ENCODE measurements at places on chromosomes 11 and 22.

DNA sequence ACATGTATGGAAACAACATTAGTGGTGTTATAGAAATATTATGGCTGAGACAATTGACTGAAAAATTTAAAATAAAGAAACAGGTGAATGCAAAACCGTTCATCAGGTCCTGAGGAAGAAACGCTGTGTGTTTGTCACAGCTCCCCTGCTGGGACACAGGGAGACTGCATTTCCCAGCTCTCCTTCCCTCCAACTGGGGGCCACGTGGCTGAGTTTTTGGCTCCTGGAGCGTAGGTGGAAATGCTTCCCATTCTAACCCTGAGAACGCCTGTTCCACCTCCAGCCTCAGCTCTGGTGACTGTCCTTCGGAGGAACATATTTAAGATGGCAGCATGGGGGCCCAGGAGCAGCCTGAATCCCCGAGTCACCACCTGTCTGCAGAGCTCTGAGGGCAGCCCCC lies 398.6 kb downstream of the BRD1 start:
- DNase-seq, result no peak

DNA sequence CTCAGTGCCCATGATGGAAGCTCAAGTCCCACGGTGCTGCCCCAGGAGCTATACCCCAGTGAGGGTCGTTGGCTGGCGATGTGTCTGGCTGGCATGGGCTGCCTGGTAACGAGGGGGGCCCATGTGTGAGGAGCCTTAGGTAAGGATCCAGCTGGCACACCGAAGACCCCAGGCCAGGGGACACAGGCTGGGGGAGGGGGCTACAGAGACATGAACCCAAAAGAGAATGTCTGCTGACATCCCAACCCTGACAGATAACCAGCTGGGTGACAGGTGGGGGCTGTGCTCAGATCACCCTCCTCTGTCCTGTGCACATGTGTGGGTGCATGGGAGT lies 39.2 kb downstream of the RTN4R start:
- DNase-seq, result no peak

- no peak for DNase-seq
These were observed 10.1 kb downstream of the CASTOR1 start for GRCh38 chr22:30279046-30279788.

DNA sequence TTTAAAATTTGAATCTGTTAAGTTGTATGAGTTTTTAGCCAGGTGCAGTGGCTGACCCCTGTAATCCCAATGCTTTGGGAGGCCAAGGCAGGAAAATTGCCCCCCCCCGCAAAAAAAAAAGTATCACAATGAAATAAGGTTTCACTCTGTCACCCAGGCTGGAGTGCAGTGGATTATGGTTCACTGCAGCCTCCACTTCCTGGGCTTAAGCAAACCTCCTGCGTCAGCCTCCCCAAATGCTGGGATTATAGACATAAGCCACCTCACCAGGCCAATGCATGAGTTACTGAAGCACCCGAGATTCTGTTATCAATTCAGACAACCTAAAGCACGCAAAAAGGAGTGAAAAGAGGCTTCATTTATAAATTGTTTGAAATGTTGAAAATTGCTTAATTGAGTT lies 2.4 kb upstream of the CHID1 start:
- no peak for DNase-seq

GRCh38 chr22:27620367-27621154 lies 181.0 kb downstream of the MN1 start:
- no peak for DNase-seq

- no peak for DNase-seq
These were observed 29.6 kb upstream of the SNX19 start for GRCh38 chr11:130945896-130946295.

DNA sequence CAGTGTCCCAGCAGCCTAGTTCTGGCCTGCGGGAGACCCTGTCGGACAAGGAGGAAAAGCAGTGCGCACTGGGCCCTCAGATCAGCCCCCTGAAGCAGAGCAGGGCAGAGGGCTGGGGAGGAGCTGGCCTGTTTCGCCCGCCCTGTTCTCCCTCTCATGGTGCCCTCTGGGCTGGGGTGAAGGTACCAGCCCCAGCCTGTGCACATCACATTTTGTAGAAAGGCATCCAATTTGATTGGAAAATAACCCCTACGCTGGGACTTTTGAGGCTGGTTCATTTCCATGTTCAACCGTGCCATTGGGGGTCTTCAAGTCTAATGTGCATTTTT lies 832 bp upstream of the NAP1L4 start:
- peak; percentile 6 for DNase-seq

DNA sequence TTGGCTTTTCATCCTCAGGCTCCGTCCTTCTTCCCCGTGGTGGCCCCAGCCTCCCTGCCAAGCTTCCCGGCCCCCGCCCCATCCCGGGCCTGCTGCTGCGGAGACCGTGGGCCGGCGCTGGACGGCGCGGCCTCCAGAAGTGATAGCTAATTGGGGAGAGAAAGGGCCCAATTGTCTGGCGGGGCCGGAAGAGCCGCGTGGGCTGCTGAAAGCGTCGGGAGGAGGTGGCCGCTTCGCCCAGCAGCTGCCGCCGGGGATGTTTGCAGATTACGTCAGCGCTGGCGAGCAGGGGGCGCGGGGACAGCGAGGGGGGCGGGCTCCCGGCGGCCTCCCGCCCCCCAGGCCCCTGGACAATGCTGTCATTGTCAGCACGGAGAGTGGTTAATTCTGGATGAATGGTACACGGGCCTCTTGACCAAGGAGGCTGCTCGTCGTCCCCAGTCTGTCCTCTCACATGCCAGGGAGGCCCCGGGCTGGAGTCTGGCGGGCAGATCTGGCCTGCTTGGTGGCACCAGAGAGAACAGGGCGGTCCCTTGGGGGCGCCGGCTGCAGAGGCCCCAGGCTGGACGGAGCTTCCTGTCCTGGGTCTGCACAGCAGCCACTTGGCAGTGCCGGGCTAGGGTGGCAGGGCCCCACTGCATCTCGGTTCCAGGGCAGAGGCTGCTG lies 1.6 kb downstream of the SMIM38 start:
- DNase-seq, result no peak

DNA sequence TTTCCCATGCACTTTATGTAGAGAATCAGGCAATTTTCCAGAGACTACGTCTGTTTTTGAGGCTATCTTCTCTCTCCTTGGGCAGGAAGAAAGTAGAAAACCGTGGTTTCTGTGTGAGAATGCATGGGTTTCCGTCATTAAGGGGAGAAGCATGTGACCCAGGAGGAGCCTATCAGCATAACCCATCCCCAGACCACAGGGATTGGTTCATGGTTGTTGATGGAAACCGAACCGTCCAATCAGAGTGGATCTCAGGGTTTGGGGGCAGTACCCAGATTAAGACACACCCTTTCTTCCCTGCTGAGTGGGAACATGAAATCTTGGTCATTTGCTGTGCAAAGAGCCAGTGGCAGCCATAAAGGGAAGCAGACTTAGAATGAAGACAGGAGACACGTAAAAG lies 517.8 kb downstream of the MN1 start:
- DNase-seq, result no peak

GRCh38 chr11:67662142-67662834 lies 11.8 kb upstream of the ACY3 start:
- DNase-seq, result no peak

GRCh38 chr11:119091966-119092879 lies 7.5 kb downstream of the HMBS start:
- no peak for DNase-seq

- DNase-seq, result peak; percentile 40
These were observed 1.2 kb downstream of the SYVN1 start for GRCh38 chr11:65132988-65133700.
